ENCODE measurements at places on chromosomes 2 and 18. TPM values are rescaled to one million over a fixed set of nuclear protein-coding genes. Genes with fewer than 3 reads are reported as not detected.

The GPR39 gene
- 4.3 TPM for total RNA-seq

The DSG1 gene
- 0.06 TPM for total RNA-seq

The ANKRD44 gene
- 44.1 TPM for total RNA-seq

The CELF4 gene
- total RNA-seq: 4.3 TPM
